ENCODE measurements at places on chromosomes 11 and 22. TPM values are rescaled to one million over a fixed set of nuclear protein-coding genes. Genes with fewer than 3 reads are reported as not detected.

DNA sequence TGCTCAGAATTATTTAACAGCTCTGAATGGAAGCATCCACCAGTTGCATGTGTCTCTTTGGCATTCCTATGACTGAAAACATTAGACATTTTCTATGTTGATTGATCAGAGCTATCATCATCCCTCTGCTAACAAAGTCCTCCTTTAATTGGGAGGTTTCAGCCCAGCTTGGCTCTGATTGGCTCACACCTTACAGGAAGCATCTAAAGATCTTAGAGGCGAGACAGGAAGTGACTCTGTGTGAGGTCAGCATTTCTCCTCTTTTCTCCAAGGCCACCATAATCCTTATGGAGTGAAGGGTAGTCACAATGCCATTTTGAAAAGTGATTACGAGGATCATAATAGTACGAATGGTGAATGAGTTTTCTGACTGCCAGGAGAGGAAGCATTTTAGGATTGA, 260.8 kb downstream of the MIAT start:
- no peak for DNase-seq

- no peak for DNase-seq
These were observed 560 bp downstream of the TBX1 start for GRCh38 chr22:19760951-19761724.

DNA sequence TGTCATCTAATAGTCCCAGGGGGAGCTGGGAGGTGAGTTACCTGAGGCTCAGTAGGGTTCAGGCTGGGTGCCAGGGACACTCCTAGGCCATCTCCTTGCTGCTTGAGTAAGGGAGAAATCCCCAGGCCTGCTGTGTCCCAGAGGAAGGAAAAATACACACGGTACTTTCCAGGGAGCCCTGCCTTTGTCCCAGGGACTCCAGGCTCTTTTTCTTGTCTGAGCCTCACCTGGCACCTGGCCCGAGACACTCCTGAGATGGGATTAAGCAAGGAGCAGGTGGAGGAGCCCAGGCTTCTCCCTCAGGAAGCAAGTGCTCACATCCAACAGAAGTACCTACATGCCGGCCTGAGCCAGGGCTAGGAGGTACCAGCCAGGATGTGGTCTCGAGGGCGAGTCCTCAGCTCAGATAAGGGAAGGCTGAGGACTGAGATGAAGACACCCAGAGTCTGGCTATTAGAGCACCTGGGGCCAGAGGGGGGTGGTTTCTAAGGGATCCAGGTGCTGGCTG, 899 bp upstream of the KLHDC7B start:
- no peak for DNase-seq

DNA sequence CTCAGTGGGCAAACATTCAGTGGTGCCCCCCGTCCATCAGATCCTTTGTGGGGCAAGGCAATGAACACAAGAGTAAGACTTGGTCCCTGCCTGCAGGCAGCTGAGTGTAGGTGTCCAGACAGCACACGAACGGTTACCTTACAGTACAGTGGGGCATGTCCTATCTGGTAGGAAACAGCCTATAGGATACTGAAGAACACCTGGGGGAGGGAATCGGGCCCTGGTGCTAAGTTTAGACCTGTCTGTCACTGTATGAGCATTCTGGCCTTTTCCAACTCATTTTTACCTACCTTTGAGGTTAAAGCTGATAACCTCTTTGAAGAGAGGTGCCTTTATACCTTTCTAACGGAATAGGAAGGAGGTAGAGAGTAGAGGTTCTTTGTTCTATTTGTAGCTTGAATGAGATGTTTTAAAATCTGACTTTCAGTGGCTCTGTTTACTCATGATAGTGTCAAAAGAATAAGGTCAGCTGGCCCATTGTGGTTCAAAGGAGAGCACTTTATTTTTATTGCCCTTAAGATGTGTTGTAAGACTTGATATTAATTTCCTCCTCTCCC, 8.9 kb downstream of the ZNRF3 start:
- DNase-seq = no peak

Gene EXPH5
- 1.0 TPM for polyA plus RNA-seq

Gene AP1B1
- 11.8 TPM for polyA plus RNA-seq

Measured in immature natural killer cell (primary cell).